ENCODE measurements at places on chromosomes 3 and 15. TPM values are rescaled to one million over a fixed set of nuclear protein-coding genes. Genes with fewer than 3 reads are reported as not detected.

CFAP20DC gene
- 6.2 TPM for total RNA-seq

CKMT1A gene
- under 0.01 TPM for total RNA-seq

MORC1 gene
- total RNA-seq, result 0.36 TPM

NCBP2 gene
- total RNA-seq, result 35.8 TPM

EOGT gene
- 43.2 TPM for total RNA-seq

KNG1 gene
- total RNA-seq, result not detected

PEX5L gene
- total RNA-seq, result 1.00 TPM

HPS3 gene
- 58.9 TPM for total RNA-seq

ROPN1 gene
- 19.6 TPM for total RNA-seq

WNT5A gene
- total RNA-seq, result 5.3 TPM

PSMD6 gene
- 92.2 TPM for total RNA-seq

THBS1 gene
- total RNA-seq, result 166 TPM

MASP1 gene
- 0.36 TPM for total RNA-seq

FRMD5 gene
- total RNA-seq, result 14.7 TPM

FBXW12 gene
- total RNA-seq, result not detected

USP50 gene
- not detected for total RNA-seq

MOBP gene
- under 0.01 TPM for total RNA-seq

P2RY14 gene
- total RNA-seq, result not detected

SLC22A14 gene
- total RNA-seq, result 0.36 TPM

FSIP1 gene
- 0.73 TPM for total RNA-seq

GXYLT2 gene
- total RNA-seq, result 43.3 TPM

SPTSSB gene
- total RNA-seq, result not detected

INSYN1 gene
- total RNA-seq, result 8.9 TPM

BCHE gene
- 19.6 TPM for total RNA-seq

CYP8B1 gene
- not detected for total RNA-seq

TMEM212 gene
- not detected for total RNA-seq

RUBCN gene
- total RNA-seq, result 35.0 TPM

FAM107A gene
- not detected for total RNA-seq

SLC28A1 gene
- not detected for total RNA-seq

EEF1AKMT4 gene
- 8.4 TPM for total RNA-seq

PLSCR5 gene
- total RNA-seq, result not detected

TRPM1 gene
- 240 TPM for total RNA-seq

LRIG1 gene
- 14.0 TPM for total RNA-seq

KIF23 gene
- total RNA-seq, result 51.1 TPM

All from melanocyte of skin (primary cell).